ENCODE measurements at places on chromosomes 7 and 10.

GRCh38 chr10:3500408-3500856 lies 284.6 kb downstream of the KLF6 start:
- peak; percentile 75 for DNase-seq

- DNase-seq, result peak; percentile 84
Observed at GRCh38 chr10:3239066-3239919, 66.7 kb upstream of the PITRM1 start.

GRCh38 chr7:92668564-92668963 lies 78.4 kb upstream of the FAM133B start:
- no peak for DNase-seq

DNA sequence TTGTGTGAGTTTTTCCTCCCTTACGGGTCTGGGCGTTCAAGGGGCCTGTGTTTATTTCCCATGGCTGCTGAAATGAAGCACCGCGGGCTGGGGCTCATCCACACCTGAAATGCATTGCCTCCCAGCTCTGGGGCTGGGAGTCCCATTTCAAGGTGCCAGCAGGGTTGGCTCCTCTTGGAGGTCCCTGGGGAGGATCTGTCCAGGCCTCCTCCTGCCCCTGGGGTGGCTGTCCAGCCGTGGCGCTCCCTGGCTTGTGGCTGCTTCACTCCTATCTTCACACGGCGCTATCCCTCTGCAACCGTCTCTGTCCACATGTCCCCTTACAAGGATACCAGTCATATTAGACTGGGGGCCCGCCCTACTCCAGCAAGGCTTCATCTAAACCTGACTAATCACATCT lies 41.1 kb upstream of the CNPY1 start:
- DNase-seq, result no peak

DNA sequence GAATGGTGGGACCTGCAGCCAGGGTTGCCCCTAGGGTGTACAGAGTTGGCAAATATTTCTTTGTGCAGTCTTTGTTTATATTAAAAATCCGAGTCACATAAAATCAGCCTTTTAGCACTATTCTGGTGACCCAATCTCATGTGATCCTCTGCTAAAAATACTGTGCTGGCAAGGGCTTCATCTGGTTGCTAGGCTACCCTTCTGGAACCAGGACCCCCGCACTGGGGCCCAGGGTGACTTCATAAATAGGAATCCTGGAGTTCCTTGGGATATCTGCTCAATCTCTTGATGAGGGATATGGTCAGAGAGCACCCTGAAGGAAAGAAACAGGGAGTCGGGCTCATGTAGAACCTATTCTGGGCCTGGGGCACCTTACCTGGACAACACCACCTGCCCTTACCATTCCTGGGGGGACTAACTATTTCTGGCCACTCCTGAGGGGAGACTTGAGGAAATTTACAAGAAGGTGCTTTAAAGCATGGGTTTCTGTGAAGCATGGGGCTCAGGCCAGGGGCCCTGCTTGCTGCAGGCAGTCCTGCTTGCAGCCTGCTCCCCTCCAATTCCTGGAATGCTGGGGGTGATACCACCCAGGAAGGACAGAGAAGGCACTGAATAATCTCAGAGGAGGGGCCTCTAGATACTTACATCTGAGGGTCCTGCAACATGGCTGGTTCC lies 44.7 kb downstream of the SH2D4B start:
- no peak for DNase-seq

GRCh38 chr7:43164757-43165156 lies 52.3 kb downstream of the HECW1 start:
- DNase-seq, result no peak

GRCh38 chr10:124993736-124994451 lies 52.0 kb downstream of the ZRANB1 start:
- DNase-seq, result no peak

DNA sequence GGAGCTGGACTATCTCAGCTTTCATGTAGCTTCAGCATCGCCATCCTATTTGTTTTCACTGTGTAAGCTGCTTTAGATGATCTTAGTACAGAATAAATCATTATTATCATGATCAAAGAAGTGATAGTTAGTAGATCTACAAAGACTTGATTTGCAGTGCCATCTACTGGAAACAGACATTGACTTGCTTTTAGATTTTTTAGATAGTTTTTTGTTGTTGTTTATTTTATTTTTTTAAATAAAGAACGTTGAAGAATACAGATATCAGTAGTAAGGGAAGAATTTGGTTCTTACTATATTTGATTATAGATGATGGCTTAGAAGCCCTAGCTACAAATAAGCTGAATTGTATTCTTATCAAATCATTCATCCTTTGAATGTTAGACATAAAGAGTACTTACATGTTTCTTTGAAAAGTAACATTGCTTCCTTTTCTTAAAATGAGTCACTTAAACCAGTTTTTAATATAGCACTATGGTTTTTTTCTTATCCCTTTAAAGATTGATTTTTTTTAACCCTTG lies 6.3 kb upstream of the SFMBT2 start:
- DNase-seq, result no peak

DNA sequence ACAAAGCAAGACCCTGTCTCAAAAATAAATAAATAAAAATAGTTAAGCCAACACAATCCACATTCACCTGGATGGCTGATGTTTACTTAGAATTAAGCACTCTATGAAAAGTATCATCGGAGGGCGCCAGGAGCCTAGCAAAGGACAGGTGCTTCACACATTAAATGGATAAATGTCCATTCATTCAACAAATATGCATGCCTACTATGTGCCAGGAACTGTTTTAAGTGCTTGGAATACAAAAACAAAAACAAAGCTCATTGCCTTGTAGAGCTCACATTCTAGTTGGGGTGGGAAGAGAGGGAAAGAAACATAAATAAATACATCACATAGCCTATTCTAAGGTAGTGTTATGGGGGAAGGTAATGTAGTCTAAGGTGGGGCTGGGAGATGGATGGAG lies 4.1 kb downstream of the BAIAP2L1 start:
- no peak for DNase-seq

DNA sequence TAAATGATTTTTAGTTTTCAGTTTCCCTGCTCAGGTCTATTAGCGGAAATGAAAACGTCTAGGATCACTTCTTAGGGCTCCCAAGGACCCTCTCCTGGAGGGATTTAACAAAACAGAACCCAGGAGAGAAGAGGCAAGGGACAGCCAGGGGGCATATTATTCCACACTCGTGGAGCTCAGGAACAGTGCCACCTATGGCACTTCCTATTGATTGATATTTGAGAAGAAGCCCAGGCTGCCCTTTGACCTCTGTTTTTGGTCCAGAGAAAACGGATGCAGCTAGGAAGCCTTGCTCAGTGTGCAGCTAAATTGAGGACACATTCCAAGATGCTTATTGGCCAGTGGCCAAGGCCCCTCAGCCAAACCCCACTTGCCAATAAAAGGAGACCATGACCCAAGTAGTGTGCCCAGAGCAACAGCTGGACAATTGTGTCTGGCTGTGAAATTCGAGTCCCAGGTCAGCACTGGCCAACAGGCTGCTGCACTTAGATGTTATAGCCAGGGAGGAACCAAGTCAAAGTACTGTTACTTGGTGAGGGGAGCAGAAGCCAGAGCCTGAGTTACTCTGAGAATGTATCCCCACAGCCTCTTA lies 24.0 kb upstream of the GPNMB start:
- DNase-seq, result no peak

DNA sequence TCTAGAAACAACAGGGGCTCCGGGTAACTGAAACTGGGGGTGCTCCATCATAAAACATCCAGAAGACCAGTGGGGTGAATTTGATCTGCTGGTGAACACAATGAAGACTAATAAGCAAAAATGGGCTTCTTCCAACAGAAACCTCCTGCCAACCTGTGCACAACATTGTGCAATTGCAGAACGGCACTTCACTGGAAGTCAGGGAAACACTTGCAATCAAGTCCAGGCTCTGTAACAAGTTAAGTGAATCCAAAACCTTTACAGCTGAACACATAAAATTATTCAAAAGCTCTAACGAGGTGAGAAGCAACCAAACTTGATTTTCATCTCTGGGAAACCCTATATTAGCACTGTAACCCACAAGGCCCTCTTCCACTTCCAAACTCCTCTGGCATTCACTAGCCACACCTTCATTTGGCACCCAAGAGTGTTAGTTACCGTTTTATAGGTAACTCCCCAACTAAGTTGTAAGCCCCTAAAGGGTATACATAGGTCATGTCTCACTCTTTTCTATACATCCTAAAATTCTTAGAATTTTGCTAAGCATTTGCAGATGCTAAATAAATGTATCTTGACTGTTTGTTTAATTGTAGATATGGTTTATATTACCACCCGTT lies 22.0 kb downstream of the IMMP2L start:
- no peak for DNase-seq

GRCh38 chr7:91326516-91327199 lies 62.4 kb downstream of the FZD1 start:
- DNase-seq, result no peak

DNA sequence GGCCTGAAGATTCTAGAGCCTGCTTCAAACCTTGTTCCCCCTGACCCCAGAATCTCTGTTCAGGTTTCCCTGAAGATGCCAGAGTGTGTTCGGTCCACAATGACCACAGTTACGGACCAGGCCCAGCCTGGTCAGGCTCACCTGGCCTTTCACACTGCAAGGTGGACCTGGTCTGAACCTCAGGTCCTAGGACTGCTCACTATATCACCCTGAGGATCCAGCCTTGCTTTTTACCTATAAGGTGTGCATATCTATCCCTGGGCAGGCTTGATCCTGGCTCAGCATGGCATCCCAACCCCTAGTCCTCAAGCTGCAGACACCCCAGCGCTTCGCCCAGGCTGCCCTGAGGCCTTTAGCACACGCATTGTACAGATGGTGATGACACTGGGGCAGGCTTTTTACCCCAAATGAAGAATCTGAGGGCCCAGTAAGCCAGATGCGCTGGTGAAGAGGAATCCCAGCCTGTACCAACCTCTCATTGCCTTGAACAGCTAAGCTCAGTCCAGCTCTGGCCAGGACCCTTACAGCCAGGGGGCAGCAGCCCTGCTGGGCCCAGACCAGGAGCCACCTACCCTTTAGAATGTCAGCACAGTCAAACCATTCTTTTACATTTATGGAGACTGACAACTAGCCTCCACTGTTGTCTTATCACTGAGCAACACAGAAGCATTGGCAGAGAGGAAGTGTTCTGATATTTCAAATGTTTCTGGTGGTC lies 28.0 kb downstream of the MAT1A start:
- no peak for DNase-seq

- no peak for DNase-seq
Observed at GRCh38 chr7:80637454-80637853, 988 bp upstream of the CD36 start.

DNA sequence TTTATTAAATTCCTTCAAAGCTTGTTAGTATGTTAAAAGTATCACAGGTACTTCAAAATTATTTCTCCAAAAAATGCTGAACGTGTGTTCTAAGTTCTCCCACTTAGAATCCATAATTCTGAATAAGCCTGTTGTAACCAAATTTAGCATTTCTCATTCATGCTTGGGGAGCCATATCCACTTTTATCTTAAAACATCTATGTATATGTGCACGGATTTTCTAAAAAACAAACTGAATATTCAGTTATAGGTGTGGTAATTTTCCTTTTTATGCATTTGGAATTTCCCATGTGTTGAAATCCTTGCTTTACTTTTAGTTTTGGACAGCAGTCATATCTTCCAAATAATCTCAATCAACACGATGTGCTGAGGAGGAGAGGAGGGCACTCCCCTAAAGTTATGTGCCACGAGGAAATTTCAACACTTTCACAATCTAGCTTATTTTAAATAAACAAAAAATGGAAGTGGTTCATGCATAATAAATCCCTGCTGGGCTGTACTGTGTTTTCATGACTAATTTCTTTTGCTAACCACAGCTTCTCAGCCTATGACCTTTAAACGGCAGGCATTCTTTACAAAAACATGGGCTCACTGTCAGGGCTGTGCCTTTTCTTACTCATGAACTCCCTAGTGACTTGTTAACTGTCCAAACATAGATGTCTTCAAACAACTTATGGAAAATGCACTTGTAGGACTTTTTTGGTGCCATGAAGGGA lies 380.3 kb upstream of the SEMA3C start:
- DNase-seq, result no peak

DNA sequence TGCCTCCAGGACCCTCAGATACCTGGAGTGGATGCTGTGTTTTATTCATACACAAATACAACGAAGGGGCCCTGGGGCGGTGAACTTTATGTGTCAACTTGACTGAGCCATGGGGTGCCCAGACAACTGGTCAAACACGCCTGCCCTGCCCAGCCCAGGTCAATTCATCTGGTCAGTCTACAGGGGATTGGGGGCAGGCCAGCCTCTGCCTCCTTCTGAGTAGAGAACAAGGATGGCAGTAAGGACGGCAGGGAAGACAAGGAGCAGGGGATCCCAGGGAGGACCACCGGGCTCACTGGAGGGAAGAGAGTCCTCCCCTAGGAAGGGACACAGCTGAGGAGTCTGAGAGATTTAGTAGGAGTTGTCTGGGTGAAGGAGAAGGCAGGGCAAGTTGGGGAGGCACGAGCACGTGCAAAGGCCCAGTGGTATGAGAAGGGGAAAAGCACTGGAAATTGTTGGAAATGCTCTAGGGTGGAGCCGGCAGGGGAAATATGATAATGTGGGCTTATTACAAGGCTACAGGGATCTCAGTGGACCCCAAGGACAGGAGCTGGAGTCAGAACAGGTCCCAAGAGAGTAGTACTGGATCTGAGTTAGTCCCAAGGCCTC lies 63.4 kb downstream of the MYL10 start:
- no peak for DNase-seq

- no peak for DNase-seq
Observed at GRCh38 chr7:38453826-38454225, 177.3 kb downstream of the AMPH start.

DNA sequence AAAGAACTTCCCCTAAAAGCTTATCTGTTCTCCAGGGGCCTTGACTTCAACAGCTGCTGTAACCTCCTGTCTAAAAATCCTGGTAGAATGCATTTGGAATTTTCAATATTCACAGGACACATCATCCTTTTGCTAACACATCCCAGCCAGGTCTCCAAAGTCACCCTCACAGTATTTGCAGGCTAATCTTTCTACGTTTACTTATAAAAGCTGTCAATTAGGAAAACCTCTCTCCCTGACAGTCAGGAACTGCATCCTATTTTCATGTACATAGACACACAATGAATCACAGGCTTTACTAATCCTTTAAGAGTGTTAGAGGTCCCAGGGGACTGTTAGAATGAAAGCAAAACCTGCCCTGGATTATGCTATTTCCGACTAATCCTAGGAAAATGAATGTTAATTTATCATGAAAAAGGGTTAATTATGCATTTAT lies 102.2 kb downstream of the GFRA1 start:
- no peak for DNase-seq

- DNase-seq, result no peak
Observed at GRCh38 chr7:70566671-70567070, 565.3 kb upstream of the GALNT17 start.

All from left ventricle myocardium superior (tissue), 1 donor.